Mucosa of gallbladder (tissue), 1 donor: ENCODE measurements at places on chromosomes 16 and 17.

DNA sequence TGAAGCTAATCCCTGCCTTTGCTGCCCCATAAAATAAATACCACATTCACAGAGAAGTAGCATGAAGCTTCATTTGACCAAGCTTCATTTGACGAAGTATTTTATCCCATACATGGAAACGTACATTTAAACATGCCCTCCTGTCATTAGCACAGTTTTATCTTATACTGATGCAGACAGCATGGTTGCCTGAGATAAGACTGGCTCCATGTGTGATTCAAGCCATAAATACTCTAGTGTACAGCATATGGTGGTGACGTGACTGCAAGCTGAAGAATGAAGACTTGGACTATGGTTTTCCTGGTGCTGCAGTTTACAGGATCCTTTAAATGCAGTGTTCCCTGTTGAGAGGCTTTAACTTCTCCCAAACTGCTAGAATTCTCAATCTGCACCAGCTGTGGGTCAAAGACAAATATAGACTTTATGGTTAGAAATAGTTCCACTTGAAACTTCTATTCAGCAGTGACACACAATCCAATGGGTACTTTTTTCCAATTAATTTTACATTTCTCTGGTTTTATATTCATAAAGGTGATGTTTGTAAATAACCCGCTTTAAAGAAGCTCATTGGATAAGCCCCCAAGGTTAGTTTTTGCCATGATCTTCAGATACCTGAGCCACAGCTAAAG lies 64.9 kb downstream of the CYB561 start:
- DNase-seq, result no peak

DNA sequence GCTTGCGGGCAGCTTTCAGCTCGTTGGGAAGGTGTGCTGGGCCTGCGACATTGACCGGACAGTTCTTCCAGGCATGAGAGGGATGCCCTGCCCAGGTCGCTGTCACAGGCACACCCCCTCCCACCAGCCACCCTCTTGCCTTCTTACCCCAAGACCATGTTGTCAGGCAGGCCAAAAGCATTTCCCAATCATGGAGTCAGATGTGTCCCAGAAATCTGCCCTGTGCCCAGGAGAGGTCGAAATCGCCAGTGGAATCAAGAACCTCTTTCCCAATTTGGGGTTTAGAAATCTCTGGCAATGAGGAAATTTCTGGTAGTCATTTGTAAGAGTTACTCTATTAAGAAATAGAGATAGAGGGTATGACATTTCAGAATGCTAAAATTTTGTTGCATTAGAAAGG lies 177.1 kb downstream of the RAB11FIP4 start:
- no peak for DNase-seq

DNA sequence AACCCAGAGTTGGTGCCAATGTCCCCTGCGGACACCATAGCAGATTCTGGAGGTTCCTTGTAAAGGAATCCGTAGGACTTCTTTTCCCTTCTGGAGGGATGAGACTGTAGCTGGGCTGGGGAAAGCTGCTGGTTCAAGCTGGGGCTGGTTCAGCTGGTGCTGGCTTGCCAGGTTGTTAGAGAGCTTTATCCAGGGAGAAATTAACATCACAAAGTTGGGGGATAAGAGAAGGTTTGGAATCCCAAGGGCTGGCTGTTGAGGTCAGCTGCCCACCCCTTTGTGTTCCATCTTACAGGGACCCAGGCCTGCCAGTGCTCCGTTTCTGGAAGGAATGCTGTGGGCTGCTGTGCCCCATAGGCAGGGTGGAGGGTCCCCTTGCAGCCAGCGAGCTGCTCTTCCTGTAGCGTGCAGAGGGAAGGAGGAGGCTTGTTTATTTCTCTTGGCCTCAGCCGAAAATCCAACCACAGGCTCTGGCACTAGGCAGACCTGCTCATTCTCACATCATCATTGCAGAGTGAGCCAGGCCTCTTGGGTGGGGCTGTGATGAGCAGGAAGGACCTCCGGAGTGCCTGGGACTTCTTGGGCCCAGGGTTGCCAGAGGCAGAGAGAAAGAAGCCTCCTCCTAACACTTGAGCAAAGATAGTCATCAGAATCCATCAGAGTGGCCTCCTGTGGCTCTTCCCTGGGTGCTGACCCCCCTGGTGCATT lies 251.1 kb downstream of the SEC14L1 start:
- peak; percentile 75 for DNase-seq

DNA sequence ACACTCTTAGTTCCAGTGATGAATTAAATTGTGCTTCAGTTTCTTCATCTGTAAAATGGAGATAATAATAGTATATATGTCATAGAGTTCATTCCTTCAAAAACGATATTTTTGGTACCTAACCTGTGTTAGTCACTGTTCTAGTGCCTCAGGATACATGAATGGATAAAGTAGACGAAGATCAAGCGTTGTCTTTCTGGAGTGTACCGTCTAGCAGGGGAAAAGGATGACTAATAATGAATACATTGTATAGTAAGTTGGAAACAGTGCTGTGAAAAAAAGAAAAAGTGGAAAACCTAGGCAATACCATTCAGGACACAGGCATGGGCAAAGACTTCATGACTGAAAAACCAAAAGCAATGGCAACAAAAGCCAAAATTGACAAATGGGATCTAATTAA lies 8.6 kb downstream of the KRT10 start:
- no peak for DNase-seq

DNA sequence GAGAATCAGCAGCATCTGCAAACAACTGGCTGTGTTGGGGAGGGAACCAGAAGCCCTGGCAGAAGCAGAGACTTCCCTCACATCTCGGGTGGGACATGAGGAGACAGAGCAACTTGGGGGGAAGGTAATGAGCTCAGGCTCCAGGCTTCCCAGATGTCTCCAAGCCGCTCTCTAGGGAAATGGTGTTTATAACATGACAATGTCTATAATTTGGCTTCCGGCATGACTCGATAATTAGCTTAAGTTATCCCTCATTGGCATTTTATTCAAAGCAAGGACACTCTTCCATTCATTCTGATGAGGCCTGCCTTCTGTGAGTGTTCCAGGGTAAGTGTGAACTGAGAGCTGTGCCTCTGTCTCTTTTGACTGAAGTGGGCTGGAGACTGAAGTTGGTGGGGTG lies 14.7 kb upstream of the MLLT6 start:
- no peak for DNase-seq

GRCh38 chr17:40559954-40560591 lies 5.2 kb downstream of the CCR7 start:
- DNase-seq, result peak; percentile 92

- no peak for DNase-seq
Observed at GRCh38 chr17:44010966-44011647, 3.7 kb downstream of the TMEM101 start.

GRCh38 chr17:63701868-63702720 lies 2.2 kb upstream of the LIMD2 start:
- DNase-seq, result peak; percentile 37

- DNase-seq, result no peak
Observed at GRCh38 chr17:37725601-37726146, 19.2 kb downstream of the HNF1B start.

DNA sequence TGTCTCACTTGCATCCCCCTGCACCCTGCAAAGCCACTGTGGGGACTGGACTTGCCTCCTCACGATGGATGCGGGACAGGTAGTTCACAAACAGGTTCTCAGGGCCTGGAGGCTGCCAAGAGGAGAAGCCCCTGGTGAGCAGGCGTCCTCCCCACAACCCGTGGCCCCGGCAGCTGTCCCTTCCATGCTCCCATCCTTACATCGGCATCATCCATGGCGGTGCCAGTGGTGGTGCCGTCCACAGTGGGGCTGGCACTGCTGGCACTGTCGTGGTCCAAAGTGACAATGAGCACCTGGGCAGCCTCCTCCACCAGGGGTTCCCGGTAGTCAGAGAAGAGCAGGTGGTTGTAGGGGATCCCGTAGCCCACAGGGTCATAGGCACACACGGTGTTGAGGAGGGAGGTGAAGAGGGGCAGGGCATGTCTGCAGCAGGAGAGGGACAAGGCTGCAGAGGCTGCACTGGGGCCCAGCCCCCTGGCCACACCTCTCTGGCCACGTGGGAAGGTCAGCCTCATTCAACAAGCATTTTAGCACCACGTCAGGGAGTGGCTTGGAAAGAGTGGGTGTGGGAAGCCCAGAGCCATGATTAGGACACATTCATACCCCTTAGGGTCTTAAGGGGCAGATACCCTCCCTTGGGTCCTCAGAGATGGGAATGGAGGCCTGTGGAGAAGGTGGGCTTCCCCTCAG lies 12.6 kb downstream of the HID1 start:
- no peak for DNase-seq
